ENCODE measurements at places on chromosomes 3 and 15.

DNA sequence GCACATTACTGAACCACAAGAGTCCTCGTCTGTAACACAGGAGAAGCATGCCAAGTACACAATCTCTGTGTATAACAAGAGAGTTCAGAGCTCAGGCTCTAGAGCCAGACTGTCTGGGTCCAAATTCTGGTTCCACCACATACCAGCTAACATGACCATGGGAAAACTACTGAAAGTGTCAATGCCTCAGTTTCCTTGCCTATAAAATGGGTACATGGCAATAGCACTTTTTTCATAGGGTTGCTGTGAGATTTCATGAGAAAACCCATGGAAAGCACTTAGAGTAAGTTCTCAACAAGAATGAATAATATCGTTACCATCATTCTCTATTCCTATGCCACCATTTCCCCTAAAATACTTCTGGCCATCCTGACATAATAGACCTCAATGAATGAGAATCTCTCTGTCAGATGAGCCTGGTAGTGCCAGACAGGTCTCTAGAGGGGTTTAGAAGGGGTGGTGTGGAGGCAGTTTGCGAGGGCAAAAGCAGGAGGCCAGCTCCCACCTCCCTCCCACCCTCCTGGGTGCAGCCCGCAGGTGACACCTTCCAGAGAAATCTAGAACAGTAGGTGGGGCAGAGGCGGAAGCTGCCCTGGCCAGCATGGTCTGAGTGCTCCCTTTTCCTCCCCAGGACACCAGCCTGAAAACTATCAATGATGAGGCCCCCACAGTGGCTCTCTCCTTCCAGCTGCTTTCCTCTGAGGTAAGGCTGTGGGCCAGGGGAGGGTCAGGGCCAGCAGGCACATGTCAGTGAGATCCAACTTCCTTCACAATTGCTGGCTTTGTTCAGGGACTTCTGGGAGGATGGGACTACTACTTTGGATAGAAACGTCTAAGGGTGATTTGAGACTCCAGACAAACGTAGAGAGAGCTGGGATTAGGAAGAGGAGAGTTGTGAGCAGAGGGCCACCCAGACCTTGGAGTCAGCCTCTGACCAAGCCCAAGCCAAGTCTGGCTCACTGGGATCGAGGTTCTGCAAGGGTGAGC lies 45.3 kb downstream of the CCDC33 start:
- DNase-seq, result no peak

GRCh38 chr3:71152039-71152891 lies 431.3 kb downstream of the FOXP1 start:
- no peak for DNase-seq

GRCh38 chr3:196202516-196202970 lies 8.7 kb downstream of the ZDHHC19 start:
- no peak for DNase-seq

DNA sequence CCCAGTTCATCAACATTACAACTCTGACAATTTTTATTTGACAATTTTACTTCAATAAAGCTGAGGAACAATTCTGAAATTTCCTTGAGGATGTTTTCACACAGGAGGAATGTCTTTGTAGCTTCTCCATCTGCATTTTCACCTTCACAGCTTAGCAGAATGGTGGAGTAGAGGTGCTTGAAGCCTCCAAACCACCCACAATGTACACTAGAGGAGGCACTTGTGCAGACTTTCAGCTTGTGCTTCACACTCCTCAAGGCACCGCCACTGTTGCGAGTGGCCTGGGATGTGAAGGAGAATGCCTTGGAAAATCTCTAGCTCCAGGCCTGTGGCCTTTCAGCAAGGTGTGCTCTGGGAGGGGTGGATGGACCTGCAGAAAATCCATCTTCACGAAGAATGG lies 181.9 kb downstream of the EPHB1 start:
- DNase-seq, result no peak

GRCh38 chr15:31382713-31383045 lies 56.0 kb downstream of the KLF13 start:
- DNase-seq, result no peak

DNA sequence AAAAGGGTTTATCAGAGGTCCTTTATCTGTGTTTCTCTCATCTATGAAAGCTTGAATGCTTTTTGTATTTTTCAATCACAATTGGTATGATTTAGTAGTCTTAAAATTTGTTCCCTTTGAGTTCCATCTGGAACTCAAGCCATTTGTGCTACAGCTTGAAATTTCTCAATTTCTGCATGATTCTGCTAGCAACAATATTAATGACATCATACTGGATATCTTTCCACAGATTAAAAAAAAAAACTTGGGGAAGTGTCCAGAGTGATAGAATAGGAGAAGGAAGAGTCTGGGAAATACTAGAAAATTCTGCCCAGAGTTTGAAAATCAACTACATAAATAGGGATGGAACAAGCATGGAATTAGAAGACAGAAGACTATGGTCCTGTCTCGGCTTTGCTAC lies 9.3 kb upstream of the FBN1 start:
- no peak for DNase-seq

GRCh38 chr15:75325922-75326321 lies 9.9 kb upstream of the COMMD4 start:
- no peak for DNase-seq

DNA sequence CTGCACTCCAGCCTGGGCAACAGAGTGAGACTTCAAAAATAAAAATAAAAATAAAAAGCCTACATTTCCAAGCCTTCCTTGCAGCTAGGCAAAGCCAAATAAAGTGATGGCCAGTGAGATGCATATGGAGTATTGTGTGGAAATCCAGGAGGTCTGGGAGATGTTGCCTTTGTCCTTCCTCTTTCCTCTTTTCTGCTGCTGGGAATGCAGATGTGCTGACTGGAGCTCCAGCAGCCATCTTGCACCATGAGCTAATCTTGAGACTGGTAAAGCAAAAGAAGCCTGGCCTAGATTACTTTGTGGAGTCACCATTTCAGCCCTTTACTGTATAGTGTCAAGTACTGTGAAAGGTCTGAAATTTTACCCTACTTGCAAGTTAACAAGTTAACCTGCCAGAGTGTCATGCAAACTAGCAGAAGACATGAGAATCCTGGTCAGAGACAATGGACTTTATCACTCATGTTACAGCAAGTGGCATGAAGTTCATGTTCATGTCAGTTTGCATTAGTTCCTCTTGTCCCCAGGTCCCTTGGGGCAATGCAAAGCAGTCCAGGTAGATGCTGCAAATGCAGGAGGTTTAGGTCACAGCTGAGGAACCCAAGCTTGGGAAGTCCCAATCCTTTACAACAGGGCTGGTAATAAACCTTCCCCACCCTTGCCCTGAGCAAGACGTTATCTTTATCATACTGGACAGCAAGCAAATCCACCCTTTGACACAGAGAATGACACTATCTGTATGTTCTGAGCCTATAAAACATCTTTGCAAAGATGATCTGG lies 103.1 kb downstream of the TLE3 start:
- DNase-seq, result no peak

- no peak for DNase-seq
Measured at GRCh38 chr15:72379856-72380430, 4.1 kb upstream of the HEXA start.

GRCh38 chr15:99504071-99504822 lies 61.5 kb upstream of the MEF2A start:
- DNase-seq, result no peak

DNA sequence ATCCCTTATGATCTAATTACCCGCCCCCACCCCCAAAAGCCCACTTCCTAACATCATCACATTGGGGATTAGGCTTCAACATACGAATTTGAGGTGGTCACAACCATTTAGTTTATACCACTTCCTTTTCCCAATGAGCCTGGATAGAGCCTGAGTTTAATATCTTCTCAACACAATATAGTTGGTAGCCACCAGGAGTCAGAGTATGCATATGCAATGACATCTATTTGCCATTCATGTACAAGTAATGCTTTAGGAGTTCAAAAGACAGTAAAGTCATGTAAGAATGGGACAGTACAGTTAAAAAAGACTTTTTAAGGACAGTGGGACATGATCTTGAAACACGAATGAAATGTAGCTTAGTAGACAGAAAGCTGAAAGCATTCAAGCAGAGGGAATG lies 172.4 kb downstream of the DCLK3 start:
- no peak for DNase-seq

DNA sequence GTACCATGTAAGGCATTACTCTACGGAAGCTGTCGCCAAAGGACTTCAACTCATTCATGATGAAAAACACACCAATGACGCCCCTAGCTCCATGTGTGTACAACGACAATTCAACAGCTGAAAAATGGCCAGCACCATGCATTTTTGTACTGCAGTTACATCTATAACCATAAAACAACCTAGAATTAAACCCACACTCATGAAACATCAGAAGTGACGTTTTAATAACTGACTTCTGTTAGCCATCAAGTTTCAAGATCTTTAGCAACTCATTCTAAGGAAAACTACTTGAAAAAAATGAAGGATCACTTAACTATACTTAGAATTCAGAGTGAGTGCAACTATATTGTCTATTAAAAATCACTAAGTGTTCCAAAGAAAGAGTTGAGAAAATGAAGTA lies 84.9 kb downstream of the RFTN1 start:
- no peak for DNase-seq

- no peak for DNase-seq
Measured at GRCh38 chr15:91526424-91526823, 327.1 kb upstream of the SLCO3A1 start.

- no peak for DNase-seq
Measured at GRCh38 chr3:149812165-149812605, 830 bp upstream of the RNF13 start.

DNA sequence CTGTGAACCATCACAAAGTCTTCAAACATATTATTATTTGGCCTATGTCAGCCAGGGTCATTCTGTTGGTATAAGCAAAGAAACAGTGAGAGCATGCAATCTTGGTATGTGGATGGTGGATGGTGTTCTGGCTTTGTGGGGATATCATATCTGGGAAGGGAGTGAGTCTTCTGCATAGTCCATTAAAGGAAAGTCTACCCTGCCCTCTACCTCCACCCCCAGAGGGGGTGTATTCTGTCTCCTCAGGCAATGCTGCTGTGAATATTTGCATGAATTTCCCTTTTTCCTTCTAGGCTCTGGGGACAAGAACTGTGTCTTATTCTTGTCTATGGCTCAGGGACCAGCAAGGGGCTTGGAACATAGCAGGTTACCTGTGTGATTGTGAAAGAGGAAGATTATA lies 495.8 kb downstream of the PDCD6IP start:
- DNase-seq, result no peak

- DNase-seq, result no peak
Measured at GRCh38 chr15:49649987-49650386, 29.1 kb downstream of the DTWD1 start.

DNA sequence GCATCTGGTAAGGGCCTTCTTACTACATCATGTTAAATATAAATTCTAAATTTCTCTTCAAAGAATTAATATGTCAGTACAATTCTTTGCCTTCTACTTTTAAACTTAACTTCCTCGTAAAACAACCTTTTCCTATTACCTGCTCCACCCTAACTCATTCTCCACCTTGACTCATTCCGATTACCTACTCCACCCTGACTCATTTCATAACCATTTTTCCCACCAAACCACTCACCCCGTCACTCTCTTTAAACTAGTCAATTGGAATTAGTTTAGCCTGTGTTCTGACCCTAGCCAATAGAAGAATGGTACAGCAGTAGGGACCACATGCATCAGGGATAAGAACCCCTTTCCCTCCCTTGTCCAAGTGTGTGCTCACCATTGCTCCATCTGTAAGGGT lies 65.6 kb downstream of the PLSCR2 start:
- no peak for DNase-seq

DNA sequence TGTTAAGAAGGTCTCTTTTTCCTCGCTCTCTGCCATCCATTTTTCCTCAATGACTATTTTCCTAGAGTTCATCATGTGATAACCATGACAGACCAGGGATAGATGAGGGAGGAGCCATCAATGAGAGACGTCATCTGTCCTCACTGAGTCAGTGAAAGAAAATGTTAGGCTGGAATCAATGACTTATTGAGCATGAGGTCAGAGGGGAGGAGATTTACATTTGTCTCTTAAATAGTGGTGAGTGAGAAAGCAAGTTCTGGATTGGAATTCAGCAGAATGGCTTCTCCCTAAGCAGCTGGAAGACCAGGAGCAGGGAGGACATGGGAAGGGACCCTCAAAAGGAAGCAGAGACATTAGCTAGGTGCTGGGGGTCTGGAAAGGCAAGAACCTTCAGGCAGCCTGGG lies 28.2 kb upstream of the USP3 start:
- DNase-seq, result no peak

DNA sequence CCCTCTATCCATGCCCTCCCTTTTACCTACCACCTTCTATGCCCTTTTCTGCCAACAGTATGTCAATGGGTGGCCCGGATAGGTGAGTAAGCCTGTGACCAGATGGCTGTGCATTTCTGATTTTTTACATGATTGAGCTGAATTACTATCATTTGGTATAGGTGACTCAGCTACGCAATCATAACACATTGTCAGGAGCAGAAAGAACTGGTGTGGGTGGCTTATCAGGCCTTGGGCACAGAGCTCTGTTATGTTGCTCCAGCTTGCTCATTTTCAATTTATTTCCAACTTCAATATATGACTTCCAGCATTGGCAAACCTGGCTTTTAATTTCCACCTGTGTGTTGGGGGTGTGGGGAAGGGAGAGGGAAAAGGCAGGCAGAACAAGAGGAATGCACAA lies 86.6 kb upstream of the AGBL1 start:
- DNase-seq, result no peak

- DNase-seq, result no peak
Measured at GRCh38 chr3:149563114-149563513, 88.6 kb downstream of the TM4SF4 start.

- peak; percentile 43 for DNase-seq
Measured at GRCh38 chr3:194379651-194380050, 10.1 kb upstream of the LRRC15 start.

- DNase-seq, result no peak
Measured at GRCh38 chr3:69649120-69650065, 89.9 kb upstream of the MITF start.

GRCh38 chr3:6717026-6717943 lies 143.6 kb upstream of the GRM7 start:
- no peak for DNase-seq

DNA sequence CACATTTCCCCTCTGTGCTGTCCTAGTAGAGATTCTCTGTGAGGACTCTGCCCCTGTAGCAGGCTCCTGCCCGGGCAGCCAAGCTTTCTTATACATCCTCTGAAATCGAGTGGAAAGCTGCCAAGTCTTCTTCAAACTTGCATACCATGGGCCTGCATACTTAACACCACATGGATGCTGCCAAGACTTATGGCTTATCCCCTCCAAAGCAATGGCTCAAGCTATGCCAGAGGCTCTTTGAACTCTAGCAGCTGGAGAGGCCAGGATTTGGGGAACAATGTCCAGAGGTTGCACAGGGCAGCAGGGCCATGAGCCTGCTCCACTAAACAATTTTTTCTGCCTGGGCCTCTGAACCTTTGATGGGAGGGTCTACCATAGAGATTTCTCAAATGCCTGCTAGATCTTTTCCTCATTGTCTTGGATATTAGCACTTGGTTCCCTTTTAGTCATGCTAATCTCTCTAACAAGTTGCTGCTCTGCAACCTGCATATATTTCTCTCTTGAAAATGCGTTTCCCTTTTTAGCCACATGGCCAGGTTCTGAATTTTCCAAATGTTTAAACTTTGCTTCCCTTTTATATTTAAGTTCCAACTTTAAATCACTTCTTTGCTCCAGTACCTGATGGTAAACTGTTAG lies 6.1 kb upstream of the PLSCR4 start:
- no peak for DNase-seq

Data from NCI-H1436 treated with DMSO at 0.1 percent for 48 hours (cell line).